ENCODE measurements at places on chromosomes 1 and 21. TPM values are rescaled to one million over a fixed set of nuclear protein-coding genes. Genes with fewer than 3 reads are reported as not detected.

Gene CTNNBIP1
- total RNA-seq = 35.7 TPM

GRCh38 chr1:106555571-106555970, 500.9 kb upstream of the PRMT6 start:
- no peak for DNase-seq

- DNase-seq = no peak
Measured at GRCh38 chr1:15381805-15382204, 27.9 kb upstream of the EFHD2 start.

DNA sequence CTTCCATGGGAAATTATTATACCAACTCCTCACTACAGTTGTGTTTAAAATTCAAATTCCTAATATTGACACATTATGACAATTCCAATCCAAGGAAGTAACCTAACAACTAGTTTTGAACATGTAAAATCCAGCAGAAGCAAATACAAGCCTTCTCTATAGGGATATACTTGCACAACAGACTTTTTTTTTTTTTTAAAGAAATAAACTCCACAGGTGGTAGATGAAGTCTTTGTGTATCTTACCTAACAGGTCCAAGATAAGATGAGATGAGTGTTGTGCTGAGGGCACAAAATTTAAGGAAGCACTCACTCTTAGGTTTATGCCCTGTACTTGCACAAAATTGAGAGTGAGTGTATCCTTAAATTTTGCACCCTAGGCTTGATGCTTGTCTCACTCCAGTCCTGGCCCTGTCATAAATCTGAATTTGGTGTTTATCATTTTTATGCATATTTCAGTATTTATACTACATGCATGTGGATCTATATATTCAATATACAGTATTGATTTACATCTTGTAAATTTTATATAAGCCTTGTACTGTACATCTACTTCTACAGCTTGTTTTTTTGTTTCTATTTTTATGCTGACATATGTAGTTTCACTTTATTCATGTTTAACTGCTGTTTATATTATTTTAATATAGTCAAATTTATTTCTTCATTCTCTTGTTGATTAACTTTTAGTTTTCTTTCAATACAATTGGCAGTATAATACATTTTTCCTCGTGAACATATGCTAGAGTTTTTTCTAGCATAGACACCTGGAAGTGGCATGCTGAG, 60.6 kb upstream of the RGL1 start:
- no peak for DNase-seq

DNA sequence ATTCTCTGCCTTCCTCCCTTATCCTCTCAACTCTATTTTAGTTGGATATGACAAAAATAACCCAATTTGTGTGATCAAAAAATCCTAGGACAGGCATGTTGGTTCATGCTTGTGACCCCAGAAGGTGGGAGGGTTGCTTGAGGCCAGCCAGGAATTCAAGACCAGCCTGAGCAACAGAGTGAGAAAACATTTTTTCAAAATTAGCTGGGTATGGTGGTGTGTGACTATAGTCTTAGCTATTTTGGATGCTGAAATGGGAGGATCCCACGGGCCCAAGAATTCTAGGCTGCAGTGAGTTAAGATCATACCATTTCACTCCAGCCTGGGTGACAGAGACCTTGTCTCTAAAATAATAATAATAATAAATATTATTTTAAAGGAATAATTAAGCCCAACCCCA, 1383.1 kb upstream of the ADGRL2 start:
- no peak for DNase-seq

Gene KRTAP13-2
- not detected for total RNA-seq

GRCh38 chr1:1135339-1136136, 19.6 kb upstream of the C1orf159 start:
- DNase-seq = peak; percentile 36

DNA sequence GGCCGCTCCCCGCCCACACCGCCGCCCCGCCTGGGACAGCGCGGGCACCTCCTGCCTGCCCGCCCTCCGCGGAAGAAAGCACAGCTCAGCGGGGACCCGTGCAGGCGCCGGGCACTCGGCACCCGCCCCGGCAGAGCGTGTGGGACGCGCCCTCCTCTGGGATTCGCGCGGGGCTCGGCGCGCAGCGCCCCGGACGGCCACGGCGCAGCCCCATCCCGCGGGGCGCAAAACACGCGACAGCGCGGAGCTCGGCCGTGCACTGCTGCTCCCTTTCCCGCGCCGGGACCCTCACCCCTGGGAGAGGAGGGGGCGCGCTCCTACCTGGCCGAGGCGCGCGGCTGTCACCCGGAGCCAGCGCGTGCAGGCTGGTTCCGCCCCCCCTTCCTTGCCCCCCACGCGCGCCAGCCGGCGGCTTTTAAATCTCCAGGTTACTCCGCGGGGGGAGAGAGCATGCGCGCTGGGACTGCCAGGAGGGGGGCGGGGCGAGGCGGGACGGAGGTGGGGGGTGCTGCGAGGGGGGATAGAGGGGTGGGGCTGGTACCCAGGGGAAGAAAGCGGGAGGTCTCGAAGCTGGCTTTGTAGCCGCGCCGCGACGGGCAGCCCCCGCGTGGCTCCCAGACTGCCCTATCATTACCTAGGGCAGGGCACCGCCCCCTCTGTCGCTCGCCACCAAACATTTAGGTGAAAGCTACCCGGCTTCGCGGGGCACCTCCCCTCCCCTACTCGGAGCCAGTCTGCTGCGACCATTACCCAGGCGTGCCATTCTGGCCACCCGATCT, at the start of gene SLC45A3:
TSS of gene SLC45A3 (minus strand) at position 437 of the 779 bp plus-strand sequence. CDS start 15,853 bp downstream, outside the sequence.
- peak; percentile 25 for DNase-seq

Gene PHLDA3
- 7.6 TPM for total RNA-seq
